CD4-positive, alpha-beta T cell treated with Interleukin-2 at 100 ng/mL for 4 hours (primary cell): ENCODE measurements at places on chromosomes 13 and 19.

- no peak for DNase-seq
Observed at GRCh38 chr19:21269813-21270212, 59.4 kb downstream of the ZNF708 start.

- no peak for DNase-seq
Observed at GRCh38 chr13:46359714-46360113, 27.3 kb downstream of the RUBCNL start.

GRCh38 chr13:102495663-102496062 is 93.8 kb upstream of the FGF14 start:
- DNase-seq = no peak

- peak; percentile 33 for DNase-seq
Observed at GRCh38 chr13:99381766-99382165, 74.6 kb upstream of the GPR183 start.

- no peak for DNase-seq
Observed at GRCh38 chr19:3644351-3645066, 17.9 kb upstream of the CACTIN start.

GRCh38 chr19:30371960-30372824 is at the start of gene ZNF536:
Gene ZNF536 (plus strand): TSS chr19:30372384. CDS start chr19:30443563, 71,179 bp downstream.
- DNase-seq = no peak

GRCh38 chr19:51754109-51754508 is 2.4 kb upstream of the FPR1 start:
- no peak for DNase-seq

GRCh38 chr13:33167491-33167890 is 118.1 kb downstream of the STARD13 start:
- no peak for DNase-seq

DNA sequence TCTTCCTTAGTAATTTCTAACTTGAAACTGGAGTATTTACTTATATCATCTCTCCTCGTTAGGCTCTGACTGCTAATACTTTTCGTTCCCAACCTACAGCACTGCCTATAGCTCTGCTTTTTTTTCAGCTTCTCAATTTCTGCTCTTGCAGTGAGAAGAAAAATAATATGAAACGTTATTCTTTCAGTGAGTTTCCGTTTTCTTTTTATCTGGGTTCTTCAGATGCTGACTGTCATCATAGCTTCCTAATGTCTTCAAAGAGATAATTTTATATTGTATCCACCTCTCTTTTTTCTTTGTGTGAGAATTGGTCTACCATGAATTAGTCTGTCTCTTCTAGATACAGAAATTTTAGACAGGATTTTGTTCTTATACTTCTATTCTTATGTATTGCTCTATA is 454.9 kb downstream of the LMO7 start:
- no peak for DNase-seq

DNA sequence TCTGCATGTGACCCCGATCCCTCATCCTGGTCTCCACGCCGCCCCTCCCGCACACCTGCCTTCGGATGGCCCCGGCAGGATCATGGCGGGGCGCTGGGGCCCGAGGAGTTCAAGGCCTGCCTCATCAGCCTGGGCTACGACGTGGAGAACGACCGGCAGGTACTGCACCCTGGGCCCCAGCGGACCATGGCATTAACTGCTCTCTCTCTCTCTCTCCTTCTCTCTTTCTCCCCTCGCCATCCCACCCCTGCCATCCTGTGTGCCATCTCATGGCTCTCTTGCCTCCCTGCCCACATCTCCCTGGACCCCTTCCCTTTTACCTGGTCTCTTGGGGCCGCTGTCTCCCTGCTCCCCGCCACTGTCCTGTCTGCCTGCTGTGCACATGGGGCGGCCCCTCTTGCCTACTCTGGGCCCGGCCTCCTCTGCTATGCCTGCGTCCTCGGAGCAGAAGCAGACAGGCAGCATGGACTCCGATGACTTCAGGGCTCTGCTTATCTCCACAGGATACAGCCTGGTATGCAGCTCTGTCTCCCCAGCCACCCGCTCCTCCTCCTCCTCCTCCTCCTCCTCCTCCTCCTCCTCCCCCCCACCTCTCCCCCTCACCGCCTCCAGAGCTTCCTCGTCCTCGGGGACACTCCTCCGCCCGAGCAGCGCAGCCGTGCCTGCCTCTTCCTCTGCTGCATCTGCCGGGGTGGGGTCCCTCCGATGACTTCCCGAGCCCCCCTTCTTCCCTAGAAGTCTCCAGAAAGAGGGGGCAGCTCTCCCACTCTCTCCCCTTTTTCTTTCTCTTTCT is 16.2 kb downstream of the CAPN12 start:
- DNase-seq = no peak

- DNase-seq = no peak
Observed at GRCh38 chr19:1236576-1236975, 1.2 kb downstream of the CBARP start.

- no peak for DNase-seq
Observed at GRCh38 chr13:98752467-98753290, at the start of gene SLC15A1. Gene SLC15A1 (minus strand): TSS chr13:98752672. CDS start chr13:98752598, 74 bp downstream.

DNA sequence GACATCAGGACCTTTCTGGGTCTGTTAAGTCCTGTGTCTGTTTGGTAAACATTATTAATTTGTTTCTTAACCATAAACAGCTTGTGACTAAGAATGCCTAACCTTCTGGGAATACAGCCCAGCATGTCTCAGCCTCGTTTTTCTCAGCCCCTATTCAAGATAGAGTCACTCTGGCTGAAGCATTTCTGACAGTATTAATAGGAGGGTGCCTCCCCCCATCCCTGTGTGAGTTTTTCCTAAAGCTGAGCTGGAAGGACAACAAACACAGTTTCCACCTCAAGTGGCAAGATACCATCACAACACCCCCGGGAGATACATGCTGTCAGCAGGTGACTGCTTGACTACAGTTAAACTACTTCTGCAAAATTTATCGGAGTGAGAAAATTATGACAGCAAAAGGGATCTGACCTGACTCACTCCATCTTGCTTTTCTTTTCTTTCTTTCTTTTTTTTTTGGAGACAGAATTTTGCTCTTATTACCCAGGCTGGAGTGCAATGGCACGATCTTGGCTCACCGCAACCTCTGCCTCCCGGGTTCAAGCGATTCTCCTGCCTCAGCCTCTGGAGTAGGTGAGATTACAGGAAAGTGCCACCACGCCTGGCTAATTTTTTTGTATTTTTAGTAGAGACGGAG is 59.3 kb upstream of the ABCC4 start:
- DNase-seq = no peak

GRCh38 chr13:29676535-29676934 is 81.0 kb upstream of the SLC7A1 start:
- no peak for DNase-seq

DNA sequence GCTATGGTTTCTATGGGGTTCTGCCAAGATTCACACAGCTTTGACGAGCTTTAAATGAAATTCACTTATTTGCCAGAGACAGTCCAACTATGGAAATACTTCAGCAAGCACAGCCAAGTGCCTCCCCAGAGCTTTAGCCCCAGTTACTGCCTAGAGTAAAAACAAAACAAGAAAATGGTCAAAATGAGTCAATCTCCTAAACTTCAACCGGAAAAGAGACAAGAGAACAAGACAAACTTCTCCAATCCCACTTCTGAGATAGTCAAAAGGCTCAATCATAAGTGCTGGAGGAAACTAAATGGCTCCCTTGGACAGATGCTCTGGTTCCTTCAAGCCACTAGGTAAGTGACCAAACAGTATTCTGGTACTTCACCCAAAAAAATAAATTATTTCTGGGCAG is 65.8 kb downstream of the KATNAL1 start:
- DNase-seq = no peak

- DNase-seq = peak; percentile 40
Observed at GRCh38 chr19:14089662-14090508, 666 bp downstream of the SAMD1 start.

DNA sequence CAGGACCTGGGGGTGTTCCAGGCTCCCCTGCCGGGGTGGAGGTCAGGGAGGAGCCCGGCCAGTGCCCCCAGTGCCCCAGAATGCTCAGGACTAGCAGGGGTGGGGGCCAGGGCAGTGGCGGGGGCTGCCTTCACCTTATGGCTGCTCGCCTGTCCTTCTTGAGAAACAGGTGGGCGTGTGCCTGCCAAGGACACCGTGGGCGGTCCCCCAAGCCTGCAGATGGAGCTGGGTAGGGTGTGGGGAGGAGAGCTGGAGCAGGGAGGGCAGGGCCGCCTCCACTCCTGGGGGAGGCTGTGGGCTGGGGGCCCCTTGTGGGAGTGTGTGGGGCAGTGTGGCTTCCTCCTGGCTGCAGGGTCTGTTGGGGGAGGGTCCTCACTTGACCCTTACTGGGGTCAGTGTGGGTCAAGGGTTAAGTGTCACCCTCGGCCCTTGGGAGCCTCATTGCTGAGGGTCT is 160.1 kb downstream of the KDM4B start:
- DNase-seq = no peak

GRCh38 chr19:45554481-45554880 is 30.1 kb downstream of the OPA3 start:
- no peak for DNase-seq

DNA sequence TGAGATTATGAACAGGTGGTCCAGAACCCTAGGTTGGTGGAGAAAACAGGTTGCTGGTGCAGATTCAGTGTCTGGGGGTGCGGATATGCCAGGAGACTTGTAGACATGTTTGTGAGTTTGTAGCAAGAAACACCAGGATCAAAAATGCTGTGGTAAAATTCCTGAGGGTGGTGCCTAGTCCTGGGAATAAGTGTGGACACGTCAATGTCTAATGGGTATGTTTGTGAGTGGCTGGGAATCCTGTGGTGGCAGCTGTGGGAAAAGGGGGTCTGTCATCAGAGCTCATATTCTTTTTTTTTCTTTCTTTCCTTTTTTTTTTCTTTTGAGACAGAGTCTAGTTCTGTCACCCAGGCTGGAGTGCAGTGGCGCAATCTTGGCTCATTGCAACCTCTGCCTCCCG is 7.2 kb downstream of the ZNF708 start:
- DNase-seq = no peak

DNA sequence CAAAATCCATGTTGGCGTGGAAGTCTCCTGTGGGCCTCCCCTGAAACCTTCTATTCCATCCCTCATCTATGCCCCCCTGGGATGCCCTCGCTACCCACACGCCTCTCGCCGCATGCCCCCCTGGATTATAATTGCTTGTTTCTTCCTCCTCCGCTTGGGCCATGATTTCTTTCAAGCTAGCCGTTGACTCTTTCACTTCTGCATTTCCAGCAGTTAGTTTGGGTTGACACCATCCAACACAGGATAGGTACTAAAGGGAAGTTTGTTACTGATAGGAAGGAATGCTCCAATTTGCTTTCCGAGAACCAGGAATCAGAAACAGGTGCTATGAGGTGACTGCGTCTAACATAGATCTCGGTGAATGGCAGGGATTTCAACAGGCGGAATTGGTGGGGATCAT is 7.7 kb upstream of the SLC25A15 start:
- DNase-seq = no peak

DNA sequence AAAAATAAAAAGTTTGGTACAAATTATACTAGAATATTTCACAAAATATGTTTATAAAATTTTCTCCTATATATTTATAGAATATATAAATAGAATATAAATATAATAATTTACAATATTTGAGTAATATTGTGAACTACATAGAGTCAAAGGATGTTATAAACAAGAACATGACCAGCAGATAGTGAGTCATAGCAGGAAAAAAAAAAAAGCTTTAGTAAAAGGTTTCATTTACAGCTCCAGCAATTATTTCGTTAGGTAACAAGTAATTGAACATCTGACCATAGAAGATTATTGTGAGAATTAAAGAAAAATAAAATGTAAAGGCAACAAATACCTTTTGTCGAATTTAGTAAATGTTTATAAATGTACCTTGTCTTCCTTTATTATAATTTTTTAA is 864.1 kb downstream of the PCDH17 start:
- no peak for DNase-seq

DNA sequence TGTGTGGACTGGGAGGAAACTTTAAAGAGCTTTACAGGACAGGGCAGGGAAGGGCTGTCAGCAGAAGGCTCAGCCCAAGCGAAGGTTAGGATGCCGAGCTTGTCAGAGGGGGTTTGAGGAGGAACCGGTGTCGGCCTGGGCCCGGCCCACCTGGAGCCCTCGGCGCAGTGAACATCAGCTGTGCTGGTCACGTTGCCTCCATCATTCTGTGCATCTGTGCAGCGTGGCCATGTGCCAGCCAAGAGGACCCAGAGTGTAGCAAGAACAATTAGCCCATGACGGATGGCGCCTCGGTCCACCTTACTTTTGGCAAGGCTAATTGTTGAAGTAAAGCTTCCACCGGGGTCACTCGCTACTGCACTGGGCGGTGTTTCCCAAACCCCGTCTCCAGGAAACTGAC is 161.4 kb downstream of the PTPRS start:
- DNase-seq = no peak

DNA sequence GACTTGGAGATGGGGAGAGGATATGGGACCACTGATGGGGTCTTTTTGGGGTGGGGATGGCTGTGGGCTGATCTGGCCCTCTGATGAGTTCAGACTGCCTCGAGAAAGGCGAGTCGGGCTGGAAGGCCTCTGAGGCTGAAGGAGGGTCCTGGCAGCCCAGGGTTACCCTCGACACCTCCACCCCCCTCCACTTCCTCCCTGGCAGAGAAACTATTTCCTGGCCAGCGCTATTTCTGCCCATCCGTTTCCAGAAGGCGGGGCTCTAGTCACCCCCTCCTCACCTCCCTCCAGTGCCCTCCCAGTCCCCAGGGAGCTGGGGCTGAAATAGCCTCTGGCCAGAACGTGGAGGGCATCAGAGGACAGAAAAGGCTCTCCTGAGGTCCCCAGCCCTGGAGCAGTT is 9.7 kb downstream of the EXOC3L2 start:
- no peak for DNase-seq

DNA sequence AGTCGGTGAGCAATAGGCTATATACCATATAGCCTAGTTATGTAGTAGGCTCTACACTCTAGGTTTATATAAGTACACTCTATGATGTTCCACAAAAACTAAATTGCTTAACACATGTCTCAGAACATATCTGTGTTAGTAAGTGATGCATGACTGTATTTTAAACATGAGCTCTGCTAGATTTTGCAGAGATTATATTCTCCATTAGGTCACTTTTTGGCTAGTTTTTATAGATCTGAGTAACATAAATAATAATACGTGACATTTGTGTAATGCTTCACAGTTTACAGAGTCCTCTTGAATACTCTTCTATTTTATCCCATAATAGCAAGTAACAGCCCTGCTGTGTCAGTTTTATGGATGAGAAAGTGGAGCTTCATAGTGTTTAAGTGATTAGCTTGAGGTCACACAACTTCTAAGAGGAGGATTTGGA is 47.8 kb downstream of the NDFIP2 start:
- DNase-seq = no peak

GRCh38 chr13:114043421-114044053 is 69.7 kb upstream of the C13orf46 start:
- no peak for DNase-seq
